GOT3 (cell line): ENCODE measurements at places on chromosomes 3 and 15.

GRCh38 chr15:99618941-99619411, 53.2 kb downstream of the MEF2A start:
- no peak for DNase-seq

DNA sequence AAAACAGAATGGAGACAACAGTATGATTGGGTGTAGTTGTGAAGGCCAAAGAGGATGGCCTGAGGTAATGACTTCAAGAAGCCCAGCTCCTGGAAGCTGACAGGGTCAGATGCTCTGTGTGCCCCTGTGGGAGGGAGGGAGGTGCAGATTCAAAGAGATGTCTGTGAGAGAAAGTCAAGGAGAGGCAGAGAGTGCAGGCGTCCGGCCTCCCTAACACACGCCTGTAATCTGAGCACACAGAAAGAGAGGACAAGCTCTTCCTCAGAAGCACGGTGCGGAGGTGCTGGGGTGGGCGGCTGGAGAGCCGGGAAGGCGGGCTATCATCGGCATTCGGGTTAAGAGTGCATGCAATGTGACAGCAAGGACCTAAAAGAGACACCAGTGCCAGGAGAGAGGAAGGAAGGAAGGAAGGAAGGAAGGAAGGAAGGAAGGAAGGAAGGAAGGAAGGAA, 238.2 kb upstream of the HES1 start:
- no peak for DNase-seq

DNA sequence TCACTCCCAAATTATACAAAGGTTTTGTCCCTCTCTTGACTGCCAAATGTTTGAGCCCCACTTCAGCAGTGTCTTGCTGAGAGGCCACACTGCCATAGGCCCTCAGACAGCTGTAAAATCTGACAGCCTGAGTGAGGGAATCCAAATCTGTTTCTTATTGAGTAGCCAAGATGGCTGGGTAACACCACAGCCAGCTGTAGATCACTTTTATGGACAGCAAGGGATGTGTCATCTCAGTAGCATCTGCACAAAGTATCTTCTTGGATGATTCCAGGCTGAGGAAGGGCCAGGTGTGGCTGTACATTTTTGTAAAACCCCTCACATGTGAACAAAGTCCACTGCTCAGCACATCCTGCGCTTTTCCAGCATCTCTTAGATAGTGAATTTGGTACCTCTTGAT, 237.0 kb upstream of the LRTM1 start:
- no peak for DNase-seq

DNA sequence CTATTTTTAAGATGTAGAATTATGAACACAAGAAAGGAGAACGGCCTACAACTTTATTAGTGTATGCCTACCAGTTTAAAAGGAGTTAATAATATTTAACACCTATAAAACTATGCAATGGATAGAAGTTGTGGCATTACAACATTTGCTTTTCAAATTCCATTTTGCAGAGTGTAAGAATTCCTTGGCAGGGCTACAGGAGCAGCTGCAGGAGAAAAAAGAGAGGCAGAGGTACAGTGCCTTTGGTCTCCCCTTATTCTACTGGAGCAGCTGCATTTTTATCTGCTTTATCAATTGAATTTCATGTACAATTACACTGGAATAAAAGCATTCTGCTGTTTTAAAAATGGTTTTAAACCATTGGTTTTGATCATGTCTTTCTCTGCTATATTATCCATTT, 145.7 kb upstream of the KCNH8 start:
- no peak for DNase-seq

DNA sequence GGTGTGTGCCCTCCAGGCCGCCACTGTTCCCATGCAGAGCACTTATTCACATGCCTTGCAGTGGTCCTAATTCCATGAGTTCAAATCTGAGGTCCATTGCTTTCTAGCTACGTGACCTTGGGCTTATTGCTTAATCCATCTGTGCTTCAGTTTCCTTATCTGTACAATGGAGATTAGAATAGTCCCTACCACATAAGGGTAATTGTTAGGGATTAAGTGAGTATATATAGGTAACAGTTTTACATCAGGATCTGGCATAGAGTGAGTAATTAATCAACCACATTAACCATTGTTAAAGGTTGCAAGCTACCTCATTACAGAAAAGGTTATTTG, 7.6 kb downstream of the CPN2 start:
- DNase-seq = no peak

DNA sequence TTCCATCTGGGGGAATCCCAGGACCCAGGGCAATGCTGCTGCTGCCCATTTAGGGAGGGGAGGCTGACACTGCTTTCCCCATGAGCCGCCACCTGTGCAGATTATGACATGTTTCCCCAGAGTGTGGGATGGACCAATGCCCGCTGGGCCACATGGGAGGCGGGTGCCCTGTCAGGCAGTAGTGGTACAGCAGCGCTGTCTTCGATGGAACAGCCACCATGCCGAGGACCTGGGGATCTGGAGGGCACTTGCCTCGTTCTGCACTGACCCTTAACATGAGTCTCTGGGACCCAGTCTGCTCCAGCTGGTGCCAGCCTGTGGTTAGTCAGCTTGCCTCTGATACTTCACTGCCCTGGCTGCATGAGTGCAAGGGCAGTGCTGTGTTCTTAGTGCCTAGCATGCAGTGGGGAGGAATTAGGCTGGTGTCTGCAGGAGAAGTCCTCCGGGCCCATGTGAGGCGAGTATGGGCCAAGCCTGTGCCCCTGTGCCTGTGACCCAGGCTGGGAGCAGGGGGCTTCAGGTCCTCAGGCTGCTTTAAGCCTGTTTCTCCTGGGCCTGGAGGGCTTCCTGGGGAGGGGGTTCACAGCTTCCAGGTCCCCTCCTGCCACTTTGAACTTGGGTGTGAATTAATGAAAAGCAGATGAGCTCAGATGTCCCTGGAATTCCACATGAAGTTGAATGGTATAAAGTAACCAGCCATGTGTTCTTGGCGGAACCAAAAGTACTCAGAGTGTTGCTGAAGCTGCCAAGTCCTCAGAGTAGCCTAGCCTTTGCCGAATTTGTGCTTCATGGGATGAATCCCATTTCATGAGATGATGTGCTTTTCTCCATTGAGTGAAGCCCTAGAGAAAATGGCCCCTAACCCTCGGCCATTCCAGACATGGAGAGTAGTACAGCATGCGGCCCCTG, 22.9 kb downstream of the KLF13 start:
- DNase-seq = no peak
